HFF-Myc (cell line): ENCODE measurements at places on chromosomes 11 and 22.

DNA sequence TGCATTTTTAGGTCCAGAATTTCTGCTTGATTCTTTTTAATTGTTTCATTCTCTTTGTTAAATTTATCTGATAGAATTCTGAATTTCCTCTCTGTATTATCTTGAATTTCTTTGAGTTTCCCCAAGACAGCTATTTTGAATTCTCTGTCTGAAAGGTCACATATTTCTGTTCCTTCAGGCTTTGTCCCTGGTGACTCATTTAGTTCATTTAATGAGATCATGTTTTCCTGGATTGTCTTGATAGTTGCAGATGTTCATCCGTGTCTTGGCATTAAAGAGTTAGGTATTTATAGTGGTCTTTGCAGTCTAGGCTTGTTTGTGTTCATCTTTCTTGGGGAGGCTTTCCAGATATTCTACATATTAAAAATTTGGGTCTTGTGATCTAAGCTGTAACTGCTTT, 694.8 kb upstream of the CCDC179 start:
- peak; percentile 48 for DNase-seq

DNA sequence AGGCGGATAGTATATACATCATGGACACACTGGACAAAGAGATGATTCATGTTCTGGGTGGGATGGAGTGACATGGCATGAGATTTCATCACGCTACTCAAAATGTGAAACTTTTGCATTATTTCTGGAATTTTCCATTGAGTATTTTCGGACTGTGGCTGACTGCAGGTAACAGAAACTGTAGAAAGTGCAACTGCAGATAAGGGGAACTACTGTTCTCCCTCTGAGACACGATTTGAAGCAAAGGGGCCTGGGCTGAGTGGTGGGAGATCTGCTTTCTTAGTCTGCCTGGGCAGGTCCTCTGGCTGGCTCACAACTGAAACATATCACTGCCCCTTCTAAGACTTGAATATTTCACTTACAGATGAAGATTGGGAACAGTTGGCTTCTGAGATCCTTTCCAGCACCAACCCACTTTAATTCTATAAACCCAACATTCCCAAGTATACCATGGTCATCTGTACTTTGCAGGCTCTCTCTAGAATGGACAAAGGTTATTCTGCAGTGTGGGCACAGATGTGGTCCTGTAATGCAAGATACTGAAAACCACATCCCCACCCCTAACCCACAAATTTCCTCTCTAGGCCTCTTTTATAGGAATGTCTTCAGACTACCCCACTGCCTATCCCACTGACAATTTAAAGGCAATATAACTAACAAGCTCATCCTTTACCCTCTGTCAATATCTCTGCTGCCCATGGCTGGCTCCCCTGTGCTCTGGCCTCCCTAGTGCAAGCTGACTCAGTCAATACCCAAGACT, 121.1 kb downstream of the KCNC1 start:
- DNase-seq: no peak

GRCh38 chr22:37639070-37639760, at the start of gene SH3BP1:
SH3BP1 (plus strand) TSS chr22:37639669; CDS start chr22:37639788, 119 bp downstream.
- no peak for DNase-seq

GRCh38 chr11:76707293-76707825, 36.8 kb upstream of the LRRC32 start:
- DNase-seq: no peak

DNA sequence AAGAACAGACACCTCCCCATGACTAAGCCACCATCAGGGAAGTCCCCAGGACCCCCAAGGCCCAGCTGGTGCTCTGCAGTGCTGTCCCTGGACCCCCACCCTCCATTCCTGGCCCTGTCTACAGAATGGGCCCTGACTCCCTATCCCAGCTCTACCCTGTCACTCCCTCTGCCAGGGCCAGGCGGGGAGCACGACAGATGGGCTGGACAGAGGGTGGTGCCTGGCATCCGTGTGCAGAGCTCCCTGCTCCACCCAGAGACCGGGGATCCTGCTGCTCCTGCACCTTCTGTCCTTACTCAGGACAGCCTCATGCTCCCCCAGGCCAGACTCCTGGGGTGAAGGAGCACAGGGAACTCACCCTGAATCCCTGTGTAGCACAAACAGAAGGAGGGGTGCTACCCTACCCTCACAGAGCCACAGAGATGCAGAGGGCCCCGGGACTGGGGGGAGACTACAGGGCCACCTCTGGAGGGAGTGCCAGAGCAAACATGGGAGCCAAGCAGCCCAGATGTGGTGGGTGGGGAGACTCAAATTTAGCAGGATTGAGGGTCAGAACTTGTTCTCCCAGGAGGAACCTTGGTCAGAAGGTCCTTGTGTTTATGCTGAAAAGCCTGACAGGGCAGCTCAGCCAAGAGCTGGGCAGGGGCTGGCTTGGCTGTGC, 2.0 kb downstream of the ARVCF start:
- no peak for DNase-seq

DNA sequence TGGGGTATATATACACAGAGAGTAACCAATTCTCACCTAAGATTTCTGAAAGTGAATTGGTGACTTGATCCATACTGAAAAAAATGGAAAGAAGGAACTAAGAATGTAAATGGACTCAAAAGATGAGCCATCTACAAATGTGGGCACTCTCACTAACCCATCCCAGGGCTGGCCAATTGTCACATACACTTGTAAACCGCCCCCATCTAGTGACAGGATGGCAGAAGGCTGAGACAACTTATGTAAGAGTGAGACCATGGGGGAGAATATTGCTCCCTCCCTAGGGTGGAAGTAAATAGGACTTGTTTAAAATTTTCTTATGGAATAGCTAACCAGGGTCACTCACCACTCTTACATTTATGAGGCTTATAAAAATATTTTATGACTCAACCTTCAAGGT, 377.1 kb upstream of the ISX start:
- DNase-seq: no peak

GRCh38 chr11:10477690-10478046, 22.6 kb downstream of the AMPD3 start:
- no peak for DNase-seq

DNA sequence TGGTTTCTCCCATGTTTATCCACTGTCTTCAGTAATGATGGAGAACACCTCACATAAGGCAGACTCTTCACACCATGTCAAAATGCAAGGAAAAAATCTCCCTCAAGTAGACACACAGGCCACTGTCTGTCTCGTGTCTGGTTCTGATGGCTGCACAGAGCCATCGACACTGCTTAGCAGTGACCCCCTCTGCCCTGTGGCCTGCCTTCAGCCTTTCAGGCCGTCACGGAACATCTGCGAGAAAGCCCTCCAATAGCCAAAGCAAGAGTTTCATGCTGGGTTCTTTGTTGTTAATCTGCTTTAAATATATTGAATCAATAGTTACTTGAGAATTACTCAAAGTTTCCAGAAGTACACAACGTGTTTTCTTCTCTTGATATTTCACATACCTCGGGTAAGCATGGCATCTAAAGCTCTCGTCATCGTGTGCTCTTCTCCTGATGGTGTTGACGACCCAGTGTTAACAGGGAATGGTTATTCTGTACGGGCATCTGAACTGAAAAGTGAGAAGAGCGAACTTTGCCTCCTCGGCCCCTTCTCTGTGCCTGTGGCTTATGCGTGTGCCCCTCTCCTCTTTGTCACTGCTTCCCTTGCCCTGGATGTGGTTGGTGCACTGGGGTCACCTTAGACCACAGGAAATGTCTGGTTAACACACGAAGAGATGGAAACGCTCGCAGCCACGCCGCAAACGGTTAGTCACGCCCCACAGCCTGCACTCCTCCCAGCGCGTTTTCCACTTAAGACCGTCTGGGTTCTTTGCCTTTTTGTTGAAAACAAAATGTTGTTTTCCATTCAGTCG, 33.4 kb upstream of the CTTN start:
- DNase-seq: no peak

DNA sequence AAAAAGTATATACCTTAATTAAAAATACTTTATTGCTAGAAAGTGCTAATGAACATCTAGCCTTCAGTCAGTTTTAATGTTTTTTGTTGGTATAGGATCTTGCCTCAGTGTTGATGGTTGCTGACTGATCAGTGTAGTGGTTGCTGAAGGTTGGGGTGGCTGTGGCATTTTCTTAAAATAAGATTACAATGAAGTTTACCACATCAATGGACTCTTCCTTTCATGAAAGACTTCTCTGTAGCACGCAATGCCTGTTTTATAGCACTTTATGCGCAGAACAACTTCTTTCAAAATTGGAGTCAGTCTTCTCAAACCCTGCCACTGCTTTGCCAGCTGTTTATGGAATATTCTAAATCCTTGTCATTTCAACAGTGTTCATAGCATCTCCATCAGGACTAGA, 50.6 kb downstream of the LDLRAD3 start:
- no peak for DNase-seq

DNA sequence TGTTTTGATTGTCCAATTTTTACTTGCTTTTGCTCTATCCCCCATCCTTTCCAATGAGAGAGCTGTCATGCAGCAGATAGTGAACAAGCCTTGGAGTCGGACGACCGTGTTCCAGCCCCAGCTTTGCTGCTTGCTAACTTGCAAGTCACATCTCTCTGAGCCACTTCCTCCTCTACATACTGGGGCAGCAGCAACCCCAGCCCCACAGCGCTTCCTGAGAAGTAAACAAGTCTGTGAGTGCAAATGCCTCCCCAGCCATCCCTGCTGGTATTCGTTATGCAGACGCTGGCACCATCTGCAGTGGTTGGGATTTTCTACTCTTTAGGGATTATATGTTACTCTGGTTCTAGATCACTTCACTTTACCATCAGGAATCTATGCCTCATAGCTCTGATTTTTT, 35.0 kb downstream of the TPBGL start:
- DNase-seq: no peak

DNA sequence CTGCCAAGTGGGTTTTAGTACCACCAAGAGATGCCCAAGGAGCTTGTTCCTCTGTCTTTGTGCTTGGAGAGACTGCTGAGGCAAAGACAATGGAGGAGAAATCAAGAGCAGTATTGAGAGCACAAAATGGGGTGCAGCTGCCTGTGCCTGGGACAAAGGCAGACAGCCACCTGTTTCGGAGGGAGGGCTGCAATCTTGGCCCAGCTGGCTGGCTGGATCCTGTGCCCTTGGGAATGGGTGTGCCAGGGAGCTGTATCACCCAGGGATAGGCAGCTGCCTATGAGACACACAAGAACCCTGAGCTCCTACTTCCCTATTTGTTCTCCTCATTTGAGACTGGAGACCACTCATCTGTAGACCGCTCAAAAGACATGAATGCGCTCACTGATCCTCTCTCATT, 23.3 kb upstream of the CHRM4 start:
- no peak for DNase-seq

GRCh38 chr11:65968600-65969482, 7.3 kb downstream of the SART1 start:
- no peak for DNase-seq

GRCh38 chr22:40156001-40156516, 21.7 kb upstream of the TNRC6B start:
- DNase-seq: no peak

DNA sequence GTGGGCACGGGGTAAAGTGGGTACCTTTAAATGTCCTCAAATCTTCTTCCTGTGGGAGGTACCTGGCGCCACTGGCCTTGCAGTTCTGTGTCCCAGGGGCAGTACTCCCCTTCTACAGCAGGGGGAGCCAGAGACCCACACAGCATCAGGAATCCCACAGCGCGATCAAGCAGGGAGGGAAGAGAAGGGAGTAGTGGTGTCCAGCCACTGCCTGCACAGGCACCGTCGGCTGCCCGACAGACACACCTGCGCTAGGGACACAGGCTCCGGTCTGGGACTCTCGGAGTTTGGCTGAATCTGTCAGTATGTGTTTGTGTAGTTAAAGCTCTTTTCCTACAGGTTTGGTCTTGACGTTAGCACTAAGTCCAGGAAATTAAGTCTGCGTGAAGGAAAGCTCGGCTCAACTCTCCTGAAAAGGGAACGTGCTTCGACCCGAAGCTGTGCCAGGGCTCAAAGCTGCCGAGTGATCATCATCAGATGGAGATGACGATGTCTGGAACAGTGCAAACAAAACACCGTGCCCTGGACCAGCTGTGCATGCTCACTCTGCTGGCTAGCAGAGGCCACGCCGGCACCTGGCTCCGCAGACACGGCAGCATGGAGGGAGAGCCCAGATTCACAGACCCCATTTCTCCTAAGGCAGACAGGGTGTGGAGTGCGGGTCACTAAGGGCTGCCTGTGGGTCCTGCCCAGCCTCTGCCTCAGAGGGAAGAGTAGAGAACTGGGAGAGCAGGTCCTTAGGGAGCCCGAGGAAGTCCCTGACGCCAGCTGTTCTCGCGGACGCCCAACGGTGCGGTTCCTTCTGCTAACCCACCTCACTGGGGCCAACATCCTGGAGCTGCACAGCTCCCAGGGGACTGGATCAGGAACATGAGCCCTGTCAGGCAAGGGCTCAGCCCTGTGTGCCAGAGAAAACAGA, 56.0 kb upstream of the BID start:
- peak; percentile 66 for DNase-seq

GRCh38 chr11:105274631-105275030, 135.1 kb upstream of the CARD18 start:
- no peak for DNase-seq

DNA sequence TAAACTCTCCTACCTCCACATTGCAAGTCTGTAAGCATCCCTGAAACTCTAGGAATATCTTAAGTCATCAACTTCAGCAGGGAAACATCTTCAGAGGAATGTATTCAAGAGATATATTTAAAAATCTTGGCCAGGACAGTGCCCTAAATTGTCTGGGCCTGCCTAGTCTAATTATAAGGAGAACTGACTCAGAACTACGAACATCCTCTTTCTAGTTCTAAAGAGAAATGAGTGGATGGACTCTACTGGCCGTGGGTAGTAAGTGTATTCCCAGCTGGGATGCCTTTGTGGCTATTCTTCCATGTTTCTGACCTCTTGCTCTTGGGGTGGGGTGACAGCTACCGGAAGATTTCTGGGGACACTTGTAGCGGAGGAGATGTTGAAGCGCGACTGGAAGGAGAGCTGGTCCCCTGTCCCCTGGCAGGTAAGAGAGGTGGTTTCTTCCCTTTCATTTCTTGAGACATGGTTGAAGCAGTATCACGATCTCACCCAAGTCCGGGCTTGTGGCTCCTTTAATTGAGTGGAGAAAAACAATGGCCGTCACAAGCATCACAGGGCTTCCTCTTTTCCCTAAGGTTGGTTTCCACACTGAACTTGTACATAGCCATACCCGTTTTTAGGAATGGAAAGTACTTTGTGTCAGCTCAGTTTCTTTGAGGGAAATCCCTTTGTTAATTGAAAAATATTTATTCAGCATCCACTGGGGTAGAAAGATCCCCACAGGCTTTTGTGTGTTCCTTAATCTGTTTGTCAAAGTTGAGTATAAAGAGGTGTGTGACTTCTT, 97.7 kb upstream of the SORL1-AS1 start:
- no peak for DNase-seq

DNA sequence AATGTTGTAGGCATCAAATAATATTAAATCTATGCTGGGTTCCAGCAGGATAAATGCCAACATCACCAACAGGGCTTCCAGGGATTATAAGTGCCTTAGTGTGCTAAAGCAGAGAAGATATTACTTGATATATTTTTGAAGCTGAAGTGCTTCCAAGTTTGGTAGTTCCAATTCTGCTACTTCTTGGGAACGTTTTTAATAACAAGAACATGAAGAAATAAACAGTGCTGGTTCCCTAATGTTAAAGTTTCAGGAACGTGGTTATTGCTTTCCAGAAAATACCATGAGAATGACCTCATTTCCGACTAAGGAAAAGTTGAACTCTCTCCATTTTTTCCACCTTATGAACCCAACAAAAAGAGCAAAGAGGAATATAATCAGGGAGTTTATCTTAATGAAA, 4.6 kb upstream of the RNF185 start:
- DNase-seq: no peak

GRCh38 chr22:24550028-24550901, 4.7 kb downstream of the GUCD1 start:
- DNase-seq: no peak
